Sigmoid colon (tissue), 7 donors: ENCODE measurements at places on chromosomes 3 and 15. TPM values are rescaled to one million over a fixed set of nuclear protein-coding genes. Genes with fewer than 3 reads are reported as not detected.

- H3K27me3 ChIP-seq: no peaks in the 10 kb centered on the region
- peak overlapping the region; percentile 77 for H3K4me3 ChIP-seq
- no peaks in the 10 kb centered on the region for H3K36me3 ChIP-seq
- peaks cover 13% of the 10 kb centered on the region for H3K4me1 ChIP-seq
These were observed 754 bp downstream of the B3GNT5 start for GRCh38 chr3:183253528-183254486.

DNA sequence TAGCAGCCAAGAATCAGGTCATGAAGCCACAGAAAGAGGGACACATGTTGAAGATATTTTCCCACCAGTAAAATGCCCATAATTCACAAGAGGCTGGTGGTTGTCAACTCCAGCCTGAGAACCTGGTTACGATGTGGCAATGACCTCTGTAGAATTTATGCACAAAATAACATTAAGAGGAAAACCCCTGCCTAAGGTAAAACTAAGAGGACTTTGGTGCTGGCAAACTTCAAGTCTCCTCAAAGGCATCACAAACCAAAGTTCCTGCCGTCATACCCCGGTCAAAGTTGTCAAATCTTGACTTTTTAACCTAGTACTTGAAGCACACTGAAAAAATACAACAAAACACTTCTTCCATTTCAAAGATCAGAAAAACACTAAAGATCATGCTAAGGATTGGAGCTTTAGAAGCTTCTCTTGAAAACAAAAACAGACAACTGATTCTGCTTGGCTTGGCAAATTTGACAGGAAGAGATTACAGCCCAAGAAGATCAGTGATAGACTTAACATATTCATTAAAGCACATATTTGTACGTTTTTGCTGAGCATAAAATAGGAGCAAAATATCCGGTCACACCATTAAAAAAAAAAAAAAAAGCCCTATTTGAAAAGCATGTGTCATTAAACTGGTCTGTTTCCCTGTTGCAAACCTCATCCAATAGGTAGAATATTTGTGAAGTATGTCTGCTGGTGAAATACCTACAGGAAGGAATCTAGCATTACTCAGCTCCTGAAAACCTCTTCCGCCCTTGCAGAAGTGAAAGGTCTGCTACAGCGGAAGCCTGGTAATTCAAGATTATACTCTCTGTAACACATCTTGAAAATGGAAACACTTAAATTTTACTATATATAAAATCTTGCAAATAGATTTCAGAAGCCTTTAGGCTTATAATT lies 22.8 kb downstream of the EIF4E3 start:
- no peaks in the 10 kb centered on the region for H3K4me1 ChIP-seq
- no peak for DNase-seq
- no peaks in the 10 kb centered on the region for H3K27me3 ChIP-seq

GRCh38 chr3:134597390-134597970 lies 53.3 kb downstream of the KY start:
- no peaks in the 10 kb centered on the region for H3K4me1 ChIP-seq
- no peaks in the 10 kb centered on the region for H3K36me3 ChIP-seq
- no peaks in the 10 kb centered on the region for H3K27me3 ChIP-seq
- no peak overlapping the region for H3K27ac ChIP-seq

- no peaks in the 10 kb centered on the region for H3K27me3 ChIP-seq
- H3K36me3 ChIP-seq: no peaks in the 10 kb centered on the region
- no peak overlapping the region for H3K4me3 ChIP-seq
- peaks cover 7% of the 10 kb centered on the region for H3K4me1 ChIP-seq
These were observed 211.5 kb downstream of the LSAMP start for GRCh38 chr3:116233711-116234357.

- H3K4me3 ChIP-seq: no peak overlapping the region
- H3K4me1 ChIP-seq: no peaks in the 10 kb centered on the region
- H3K27ac ChIP-seq: no peak overlapping the region
- DNase-seq: no peak
These were observed 371.4 kb downstream of the SV2B start for GRCh38 chr15:91471468-91471867.

DNA sequence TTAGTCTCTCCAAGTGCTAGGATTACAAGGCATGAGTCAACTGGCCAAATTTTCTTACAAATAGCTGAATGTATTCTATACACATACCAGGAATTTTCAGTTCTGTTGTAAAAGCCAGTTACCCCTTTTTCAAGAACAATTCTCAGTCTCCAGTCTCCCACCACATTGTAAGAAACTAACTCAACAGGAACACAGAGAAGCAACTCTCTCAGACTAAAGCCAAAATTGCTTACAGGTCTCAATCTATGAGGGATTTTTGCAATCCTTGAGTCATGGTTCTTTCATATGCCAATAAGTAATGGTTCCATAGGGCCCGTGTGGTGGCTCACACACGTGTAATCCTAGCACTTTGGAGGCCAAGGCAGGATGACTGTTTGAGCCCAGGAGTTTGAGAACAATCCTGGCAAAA lies 8.5 kb downstream of the IP6K2 start:
- DNase-seq: no peak
- H3K4me3 ChIP-seq: no peak overlapping the region
- H3K27me3 ChIP-seq: no peaks in the 10 kb centered on the region
- H3K36me3 ChIP-seq: peaks cover 54% of the 10 kb centered on the region

GRCh38 chr3:51099794-51100535 lies 285.1 kb upstream of the MANF start:
- H3K27me3 ChIP-seq: no peaks in the 10 kb centered on the region
- DNase-seq: no peak
- no peaks in the 10 kb centered on the region for H3K4me1 ChIP-seq
- no peak overlapping the region for H3K27ac ChIP-seq
- no peaks in the 10 kb centered on the region for H3K36me3 ChIP-seq

DNA sequence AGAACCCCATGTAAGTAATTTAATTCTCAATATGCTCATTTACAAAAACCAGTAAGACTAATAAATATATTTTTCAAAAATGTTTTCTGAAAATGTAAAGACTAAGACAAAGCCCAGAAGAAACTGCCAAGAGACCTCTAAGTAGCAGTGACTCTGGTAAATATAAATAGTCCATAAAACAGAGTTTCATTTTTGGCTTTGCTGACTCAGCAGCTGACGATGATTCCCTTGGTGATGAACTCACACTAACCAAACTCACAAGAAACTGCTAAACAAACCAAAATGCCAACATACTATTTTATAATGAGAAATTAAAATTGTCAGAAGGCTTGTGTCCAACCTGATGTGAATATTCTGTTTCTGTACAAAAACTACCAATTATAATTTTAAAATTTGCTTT lies 31.5 kb upstream of the IMPG2 start:
- no peak for DNase-seq
- H3K4me1 ChIP-seq: no peaks in the 10 kb centered on the region
- H3K36me3 ChIP-seq: no peaks in the 10 kb centered on the region

DNA sequence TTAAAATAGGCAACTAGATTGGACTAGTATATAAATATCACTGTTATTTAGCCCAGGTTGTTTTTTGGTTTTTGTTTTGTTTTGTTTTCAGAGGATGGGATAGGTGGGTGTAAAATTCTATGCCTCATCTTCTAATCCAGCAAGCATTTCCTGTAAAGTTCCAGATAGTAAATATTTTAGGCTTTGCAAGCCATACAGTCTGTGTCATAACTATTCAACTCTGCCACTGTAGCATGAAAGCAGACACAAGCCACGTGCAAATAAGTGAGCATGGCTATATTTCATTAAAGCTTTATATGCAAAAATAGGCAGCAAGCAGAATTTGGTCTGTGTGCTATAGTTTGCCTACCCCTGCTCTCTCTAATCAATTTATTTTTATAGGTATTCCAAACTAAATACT lies 657.3 kb upstream of the TGFBR2 start:
- DNase-seq: no peak
- H3K4me3 ChIP-seq: no peak overlapping the region
- H3K27me3 ChIP-seq: no peaks in the 10 kb centered on the region

DNA sequence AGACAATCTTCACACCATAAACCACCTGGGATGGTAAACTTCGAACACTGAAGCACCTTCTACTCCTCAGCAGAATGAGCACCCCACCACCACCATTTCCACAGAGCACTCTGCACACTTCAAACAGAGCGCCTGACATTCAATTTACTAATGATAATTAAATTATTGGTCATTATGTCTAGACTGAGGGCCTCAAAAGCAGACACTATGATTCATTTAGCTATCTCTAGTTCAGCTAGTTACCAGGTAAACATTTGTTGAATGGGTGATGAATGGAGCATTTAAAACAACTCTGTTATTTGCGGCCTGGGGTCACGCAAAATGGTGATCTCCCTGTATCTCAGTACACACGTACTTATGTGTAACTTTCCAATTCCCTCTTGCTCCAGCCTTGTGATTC lies 40.9 kb downstream of the ACAP2 start:
- no peak for DNase-seq
- no peaks in the 10 kb centered on the region for H3K36me3 ChIP-seq
- no peaks in the 10 kb centered on the region for H3K4me1 ChIP-seq

GRCh38 chr3:16423947-16424673 lies 89.4 kb downstream of the RFTN1 start:
- no peaks in the 10 kb centered on the region for H3K27me3 ChIP-seq
- H3K4me3 ChIP-seq: no peak overlapping the region
- no peaks in the 10 kb centered on the region for H3K36me3 ChIP-seq
- H3K4me1 ChIP-seq: no peaks in the 10 kb centered on the region
- H3K27ac ChIP-seq: no peak overlapping the region

- H3K27me3 ChIP-seq: no peaks in the 10 kb centered on the region
- H3K4me3 ChIP-seq: no peak overlapping the region
- no peak overlapping the region for H3K27ac ChIP-seq
- H3K4me1 ChIP-seq: no peaks in the 10 kb centered on the region
- no peak for DNase-seq
- H3K36me3 ChIP-seq: no peaks in the 10 kb centered on the region
These were observed 140.9 kb downstream of the PLCL2 start for GRCh38 chr3:17025594-17026139.

GRCh38 chr3:2303566-2303965 lies 204.9 kb downstream of the CNTN4 start:
- no peaks in the 10 kb centered on the region for H3K36me3 ChIP-seq
- H3K4me3 ChIP-seq: no peak overlapping the region
- H3K27me3 ChIP-seq: no peaks in the 10 kb centered on the region
- no peak overlapping the region for H3K27ac ChIP-seq
- no peaks in the 10 kb centered on the region for H3K4me1 ChIP-seq
- DNase-seq: no peak

DNA sequence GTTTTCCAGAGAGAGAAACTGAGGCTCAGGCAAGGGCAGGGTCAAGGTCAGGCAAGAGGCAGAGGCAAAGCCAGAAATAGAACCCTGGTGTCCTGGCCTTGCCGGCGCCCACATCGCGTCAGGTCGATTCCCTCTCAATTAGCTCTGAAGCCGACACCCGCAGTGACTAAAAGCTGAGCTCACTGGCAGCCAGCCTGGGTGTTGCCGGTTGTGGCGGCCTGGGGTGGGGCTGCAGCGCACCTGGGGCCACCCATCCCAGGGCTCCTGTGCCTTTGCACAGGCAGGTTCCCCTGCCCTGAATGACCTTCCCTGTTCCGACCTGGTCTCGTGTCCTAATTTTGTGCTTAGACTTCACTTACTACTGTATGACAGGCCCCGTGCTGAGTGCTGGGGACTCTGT lies 6.2 kb downstream of the SEMA3F start:
- H3K27ac ChIP-seq: peak overlapping the region; percentile 86
- H3K27me3 ChIP-seq: no peaks in the 10 kb centered on the region
- H3K36me3 ChIP-seq: no peaks in the 10 kb centered on the region
- no peak for DNase-seq
- H3K4me1 ChIP-seq: peaks cover 91% of the 10 kb centered on the region

DNA sequence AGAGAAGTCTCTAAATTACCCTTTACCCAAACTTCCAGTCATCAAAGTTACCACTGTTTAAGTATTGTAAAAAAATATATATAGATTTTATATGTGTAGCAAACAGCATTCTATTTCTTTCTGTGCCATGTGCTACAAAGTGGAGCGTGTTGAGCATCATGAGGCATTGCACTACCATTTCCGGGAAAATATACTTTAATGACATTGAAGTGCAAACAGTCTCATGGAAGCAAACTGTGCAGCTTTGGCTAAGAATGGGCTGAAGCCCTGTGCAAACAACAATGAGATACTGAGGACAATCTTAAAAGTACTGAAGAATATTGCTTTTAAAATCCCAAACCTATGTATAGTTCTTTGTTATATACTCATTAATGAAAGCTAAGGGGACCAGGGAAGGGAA lies 6.5 kb upstream of the RPL22L1 start:
- no peaks in the 10 kb centered on the region for H3K27me3 ChIP-seq
- H3K4me1 ChIP-seq: no peaks in the 10 kb centered on the region
- H3K4me3 ChIP-seq: no peak overlapping the region
- no peak overlapping the region for H3K27ac ChIP-seq

DNA sequence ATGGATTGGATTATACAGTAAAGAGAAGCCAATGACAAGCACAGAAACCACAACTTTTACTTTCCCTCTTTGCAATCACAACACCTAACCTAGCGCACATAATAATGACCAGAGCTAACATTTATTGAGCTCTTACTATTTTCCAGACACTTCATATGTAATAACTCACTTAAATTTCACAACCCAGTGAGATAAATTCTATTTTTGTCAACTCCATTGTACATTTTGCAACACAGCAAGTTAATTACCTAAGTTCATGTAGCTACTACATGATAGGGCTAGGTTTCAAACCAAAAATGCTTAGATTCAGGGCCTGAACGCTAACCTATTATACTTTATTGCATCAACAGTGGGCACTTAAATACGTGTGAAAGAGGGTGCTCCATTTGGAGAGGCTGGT lies 89.5 kb downstream of the GADL1 start:
- no peak overlapping the region for H3K4me3 ChIP-seq
- no peaks in the 10 kb centered on the region for H3K4me1 ChIP-seq
- H3K36me3 ChIP-seq: no peaks in the 10 kb centered on the region
- no peak for DNase-seq

DNA sequence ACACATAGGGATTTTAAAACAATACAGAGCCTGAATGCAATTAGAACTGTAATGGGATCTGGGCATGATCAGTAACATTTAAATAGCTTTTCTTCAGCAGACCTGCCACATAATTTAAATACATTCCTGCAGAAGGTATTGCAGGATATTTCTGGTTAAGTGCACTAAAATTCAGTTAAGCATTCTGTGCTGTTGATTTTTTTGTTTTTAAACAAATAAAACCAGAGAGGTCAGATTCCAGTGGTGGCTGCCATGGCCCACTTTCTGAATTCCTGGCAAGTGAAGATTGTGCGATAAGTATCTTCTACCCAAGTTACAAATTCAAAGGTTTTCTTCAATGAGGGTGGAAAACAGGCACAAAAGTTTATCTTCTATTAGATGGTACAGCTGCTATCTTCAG lies 98.7 kb downstream of the RAP2B start:
- H3K27me3 ChIP-seq: no peaks in the 10 kb centered on the region
- no peak for DNase-seq
- no peaks in the 10 kb centered on the region for H3K36me3 ChIP-seq
- H3K27ac ChIP-seq: no peak overlapping the region

GRCh38 chr3:40576396-40576795 lies 51.6 kb downstream of the ZNF621 start:
- H3K4me3 ChIP-seq: no peak overlapping the region
- no peaks in the 10 kb centered on the region for H3K27me3 ChIP-seq
- no peak overlapping the region for H3K27ac ChIP-seq

- H3K27me3 ChIP-seq: no peaks in the 10 kb centered on the region
- H3K4me3 ChIP-seq: no peak overlapping the region
- H3K36me3 ChIP-seq: no peaks in the 10 kb centered on the region
- no peak for DNase-seq
- peaks cover 14% of the 10 kb centered on the region for H3K4me1 ChIP-seq
These were observed 88.2 kb upstream of the ABI3BP start for GRCh38 chr3:101081446-101081845.

Gene LTK
- total RNA-seq: 2.5 TPM

Gene CELSR3
- total RNA-seq: 1.1 TPM

Gene SPATA12
- not detected for total RNA-seq

Gene GXYLT2
- total RNA-seq: 6.8 TPM

Gene GOLGA6D
- not detected for total RNA-seq

Gene AMOTL2
- 43.5 TPM for total RNA-seq

Gene COLQ
- 5.3 TPM for total RNA-seq

Gene SFMBT1
- total RNA-seq: 10.2 TPM

Gene PCSK6
- 2.9 TPM for total RNA-seq

Gene DLL4
- total RNA-seq: 3.5 TPM

Gene MRPS11
- total RNA-seq: 40.7 TPM
